ENCODE measurements at places on chromosomes 3 and 15.
A peak's percentile ranks its signal among the peaks of the same experiment; 100 is the strongest.

DNA sequence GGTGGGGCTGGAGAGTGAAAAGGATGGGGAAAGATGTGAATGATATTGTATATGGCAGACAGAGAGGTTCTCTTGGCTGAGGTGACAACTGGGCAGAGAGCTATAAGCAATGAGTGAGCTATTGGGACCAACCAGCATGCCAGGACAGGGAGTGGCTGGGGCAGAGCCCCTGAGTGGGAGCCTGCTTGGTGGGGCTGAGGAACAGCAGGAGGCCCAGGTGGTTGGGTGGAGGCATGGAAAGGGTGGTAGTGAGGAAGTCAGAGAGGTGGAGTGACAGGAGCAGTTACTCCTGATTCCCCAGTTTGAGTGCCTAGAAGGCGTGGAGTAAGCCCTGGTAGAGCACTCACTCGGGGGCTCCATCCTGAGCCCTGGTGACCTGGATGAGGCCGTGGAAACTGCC lies 15.5 kb upstream of the TNFAIP8L3 start:
- no peak for DNase-seq

GRCh38 chr3:118272991-118273390 lies 761.7 kb downstream of the IGSF11 start:
- DNase-seq = no peak

DNA sequence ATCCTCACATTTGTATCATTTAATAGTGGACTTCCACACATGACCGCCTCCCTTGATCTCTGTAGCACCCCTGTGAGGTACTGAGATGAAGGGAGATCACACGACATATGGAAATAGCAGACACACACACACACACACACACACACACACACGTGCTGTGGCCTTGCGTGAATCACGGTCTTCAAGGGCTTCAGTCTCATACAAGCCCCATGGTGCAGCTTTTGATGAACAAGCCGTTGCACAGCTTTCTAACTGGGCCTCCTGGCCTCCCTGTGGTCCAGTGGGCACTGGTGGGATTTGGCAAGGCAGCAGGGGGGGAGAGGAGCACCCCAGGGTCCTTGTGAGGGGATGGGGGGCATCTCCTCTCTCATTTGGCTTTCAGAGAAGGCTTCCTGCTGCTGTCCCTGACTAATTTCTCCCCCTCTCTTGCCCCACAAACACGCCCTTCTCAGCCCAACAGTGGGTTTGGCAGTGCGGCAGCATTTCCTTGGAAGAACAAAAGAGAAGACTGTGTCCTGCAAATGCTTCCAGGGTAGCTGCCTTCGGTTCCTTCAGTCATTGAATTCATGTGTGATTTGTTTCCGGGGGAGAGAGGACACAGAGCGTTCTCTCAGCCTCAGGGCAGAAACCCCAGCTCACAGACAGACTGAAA lies 98.7 kb downstream of the SMAD6 start:
- no peak for DNase-seq

DNA sequence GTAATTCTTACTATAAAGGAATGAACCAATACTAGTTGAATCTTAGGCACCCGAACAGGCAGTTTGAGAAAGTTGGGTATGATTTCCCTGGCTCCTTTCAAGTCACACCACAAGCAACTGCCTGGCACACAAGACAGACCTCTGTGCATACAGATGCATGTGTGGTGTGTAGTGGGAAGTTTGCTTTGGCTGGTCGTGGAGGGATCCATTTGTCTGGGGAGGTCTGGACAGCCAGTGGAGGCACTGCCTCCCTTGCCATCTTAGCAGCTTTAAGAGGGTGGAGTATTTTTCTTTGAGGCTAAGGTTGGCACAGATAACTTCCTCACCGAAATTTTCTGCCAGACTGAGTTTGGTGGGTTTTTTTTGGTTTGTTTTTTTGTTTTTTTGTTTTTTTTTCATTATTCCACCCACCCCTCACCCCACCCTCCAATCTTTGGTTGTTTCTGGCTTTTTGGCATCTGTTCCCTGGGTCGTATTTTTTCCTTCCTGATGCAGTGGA lies 97.1 kb downstream of the TMEM212 start:
- DNase-seq = no peak

DNA sequence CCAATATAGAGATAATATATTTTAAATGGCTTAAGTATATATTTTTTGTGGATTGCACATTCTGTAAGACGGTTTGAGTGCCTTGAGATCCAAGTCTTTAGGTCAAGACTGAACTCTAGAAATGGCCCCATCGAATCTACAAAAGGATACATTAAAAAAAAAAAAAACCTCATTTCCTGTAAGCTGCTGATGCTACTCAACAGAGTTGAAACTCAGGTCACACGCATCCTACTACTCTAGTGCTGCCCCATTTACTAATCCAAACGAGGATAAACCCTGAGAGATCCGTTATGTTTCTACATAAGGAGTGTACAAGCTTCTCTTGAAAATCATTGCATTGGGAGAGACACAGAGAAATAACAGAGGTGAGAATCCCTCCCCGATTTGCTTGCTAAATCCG lies 187.3 kb downstream of the TIGIT start:
- no peak for DNase-seq

DNA sequence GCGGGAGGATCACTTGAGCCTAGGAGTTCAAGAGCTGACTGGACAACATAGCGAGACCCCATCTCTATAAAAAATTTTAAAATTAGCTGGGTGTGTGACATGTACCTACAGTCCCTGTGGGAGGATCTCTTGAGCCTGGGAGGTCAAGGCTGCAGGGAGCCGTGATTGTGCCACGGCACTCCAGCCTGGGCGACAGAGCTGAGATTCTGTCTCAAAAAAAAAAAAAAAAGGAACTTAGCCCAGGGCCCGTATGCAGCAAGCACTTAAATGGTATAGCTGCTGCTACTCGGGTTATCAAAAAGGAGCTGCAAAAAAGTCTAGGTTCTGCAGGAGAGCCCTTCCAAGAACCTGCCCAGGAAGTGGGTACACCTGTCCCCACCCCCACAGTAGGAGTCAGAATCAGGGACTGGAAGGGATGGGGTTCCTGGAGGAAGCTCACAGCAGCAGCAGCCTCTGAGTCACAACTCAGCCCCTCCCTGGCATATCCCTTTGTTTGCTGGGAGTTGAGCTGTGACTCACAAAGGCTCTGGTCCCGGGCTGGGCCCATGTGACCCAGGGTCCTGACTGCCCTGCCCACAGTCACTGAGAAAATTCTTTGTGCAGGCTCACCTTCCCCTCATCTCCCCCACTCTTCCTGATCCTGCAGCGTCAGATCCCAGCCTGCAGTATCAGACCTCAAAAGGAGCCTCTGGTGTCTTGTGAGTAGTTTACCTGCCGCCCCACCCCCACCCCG lies at the start of gene SPATA12:
TSS of gene SPATA12 (plus strand) at position 576 of the 733 bp plus-strand sequence. CDS start 13,031 bp downstream, outside the sequence.
- DNase-seq = peak; percentile 80

DNA sequence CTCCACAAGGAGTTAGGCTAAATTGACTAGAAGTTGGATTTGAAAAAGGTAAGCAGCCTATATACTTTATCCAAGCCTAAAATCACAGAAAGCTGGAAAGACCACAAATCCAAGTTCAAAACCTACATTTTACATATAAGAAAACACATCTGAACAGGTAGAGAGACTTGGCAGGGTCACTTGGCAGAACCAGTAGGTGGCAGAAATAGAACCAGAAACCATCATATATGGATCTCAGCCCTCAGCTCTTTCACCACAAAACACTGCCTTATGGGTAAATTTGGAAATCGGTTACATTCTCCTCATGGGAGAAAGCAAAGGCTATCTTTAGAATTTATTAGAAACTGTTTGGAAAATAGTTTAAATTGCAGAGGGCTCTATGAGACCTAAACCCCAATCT lies 44.2 kb downstream of the MKRN2 start:
- DNase-seq = no peak

GRCh38 chr3:84042399-84043106 lies 916.2 kb upstream of the CADM2 start:
- no peak for DNase-seq

DNA sequence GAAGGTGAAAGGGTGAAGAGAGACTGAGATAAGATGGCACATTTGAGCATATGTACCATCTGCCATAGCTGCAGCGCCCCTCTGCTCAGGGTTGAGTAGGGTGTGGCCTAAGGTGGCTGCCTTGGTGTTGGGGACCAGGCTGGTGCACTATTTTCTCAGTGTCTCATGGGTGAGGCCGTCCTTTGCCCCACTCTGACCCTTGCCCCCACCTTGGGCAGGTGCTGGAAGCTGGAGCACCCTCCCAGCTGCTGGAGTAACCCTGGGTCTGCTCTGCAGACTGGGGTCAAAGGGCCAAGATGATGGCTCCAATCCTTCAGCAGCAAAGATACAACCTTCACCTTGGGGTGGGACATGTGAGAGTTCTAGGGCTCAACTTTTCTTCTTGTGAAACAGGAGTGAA lies 69.2 kb downstream of the DAPK2 start:
- DNase-seq = no peak

GRCh38 chr3:194485881-194486539 lies 792 bp downstream of the ATP13A3 start:
- no peak for DNase-seq

DNA sequence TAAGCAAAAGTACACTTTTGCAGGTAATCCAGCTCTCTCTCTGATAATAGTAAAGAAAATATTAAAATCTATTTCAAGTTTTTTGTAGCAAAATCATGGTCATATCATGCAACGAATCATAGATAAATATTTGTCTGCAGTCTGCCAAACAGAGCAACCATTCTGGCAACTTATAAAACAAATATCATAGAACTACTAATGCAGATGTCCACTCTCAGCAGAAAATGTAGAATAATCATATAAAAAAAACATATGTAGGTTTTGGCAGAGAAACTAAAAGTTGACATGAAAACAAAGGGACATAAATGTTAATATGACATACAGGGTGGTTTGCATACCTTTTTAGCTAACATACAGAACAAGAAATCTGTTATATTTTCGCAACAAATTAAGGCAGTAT lies 12.2 kb downstream of the TMCC1 start:
- DNase-seq = no peak

- DNase-seq = no peak
These were observed 248.1 kb downstream of the ERC2 start for GRCh38 chr3:56219894-56220805.

- DNase-seq = no peak
These were observed at the start of gene DHX30 for GRCh38 chr3:47802734-47803479. DHX30 (plus strand) TSS chr3:47803138; CDS start chr3:47810684, 7,546 bp downstream.

GRCh38 chr3:155339052-155339451 lies 45.6 kb upstream of the STRIT1 start:
- DNase-seq = no peak

GRCh38 chr3:61505197-61505596 lies 56.2 kb upstream of the PTPRG start:
- DNase-seq = no peak

DNA sequence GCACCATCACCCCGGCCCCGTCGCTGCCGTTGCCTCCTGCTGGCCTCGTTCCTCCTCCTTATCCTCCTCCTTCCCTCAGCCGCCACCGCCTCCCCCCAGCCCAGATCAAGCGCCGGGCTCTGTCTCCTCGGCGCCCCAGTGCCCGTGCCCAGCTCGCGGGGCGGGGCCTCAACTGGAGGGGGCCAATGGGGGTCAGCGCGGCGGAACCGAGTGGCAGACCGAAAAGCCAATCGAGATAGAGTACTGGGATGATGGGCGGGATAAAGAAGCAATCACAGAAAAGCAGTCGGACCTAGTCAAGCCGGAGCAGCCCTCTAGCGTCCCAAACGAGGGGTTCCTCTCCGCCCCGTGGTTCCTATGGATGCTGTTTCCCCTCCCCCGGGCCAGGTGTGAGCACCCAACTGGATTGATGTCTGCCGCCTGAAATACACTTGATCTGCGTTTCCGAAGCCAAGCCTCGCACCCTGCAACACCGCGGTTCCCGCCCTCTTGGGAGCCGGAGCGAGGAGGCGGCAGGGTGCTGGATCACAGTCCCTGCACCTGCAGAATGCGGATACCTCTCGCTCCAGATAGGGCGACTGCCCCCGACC lies at the start of gene FRMD5:
TSS of gene FRMD5 (minus strand) at position 121 of the 590 bp plus-strand sequence.
- peak; percentile 91 for DNase-seq

DNA sequence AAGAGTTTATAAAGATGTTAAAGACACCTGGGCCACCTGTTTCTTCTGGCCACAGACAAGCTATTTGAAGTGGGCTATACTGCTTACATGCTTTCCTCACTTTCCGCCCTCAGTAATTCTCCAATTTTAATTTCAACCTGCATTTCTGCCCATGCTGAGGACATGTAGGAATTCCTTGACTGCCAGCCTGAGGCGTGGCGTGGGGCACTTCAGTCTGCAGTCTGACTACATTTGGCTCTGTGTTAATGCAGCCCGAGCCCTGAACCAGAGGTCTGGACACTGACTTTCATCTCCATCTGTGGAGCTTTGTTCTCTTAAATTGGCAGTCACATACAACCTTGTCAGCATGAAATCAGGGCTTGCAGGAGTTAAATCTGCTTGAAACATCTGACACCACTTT lies 8.5 kb downstream of the UQCC5 start:
- no peak for DNase-seq

GRCh38 chr3:77475507-77475906 lies 435.6 kb downstream of the ROBO2 start:
- no peak for DNase-seq

GRCh38 chr3:114005481-114005880 lies 50.8 kb downstream of the CCDC191 start:
- no peak for DNase-seq

- DNase-seq = no peak
These were observed 46.9 kb upstream of the SPRED1 start for GRCh38 chr15:38205526-38206272.

- no peak for DNase-seq
These were observed 27.6 kb upstream of the UBE2E2 start for GRCh38 chr3:23175341-23176083.

DNA sequence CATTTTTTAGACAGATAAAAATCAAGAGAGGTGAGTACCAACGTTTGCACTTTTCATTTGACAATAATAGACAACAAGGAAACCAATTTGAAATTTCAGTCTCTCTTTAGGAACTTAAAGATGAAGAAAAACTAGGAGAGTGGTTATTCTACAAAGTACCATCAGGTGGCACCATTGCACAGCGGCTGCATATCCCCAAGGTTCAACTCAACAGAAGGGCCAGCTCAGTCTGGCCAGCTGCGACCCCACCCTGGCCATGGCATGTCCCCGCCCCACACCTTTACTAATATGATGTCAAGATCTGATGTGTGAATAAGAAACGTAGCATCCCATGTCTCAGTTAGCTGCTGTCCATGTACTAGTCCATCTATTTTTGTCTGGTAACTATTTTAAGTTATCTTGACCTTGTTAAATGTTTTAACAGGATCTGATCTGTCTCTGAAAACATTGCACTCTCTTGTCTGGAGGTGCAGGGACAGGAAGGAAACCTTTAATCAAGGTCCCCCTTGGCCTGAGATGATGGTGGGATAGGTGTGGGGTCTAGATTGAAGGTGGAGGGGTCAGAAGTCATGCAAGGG lies 35.5 kb upstream of the CGNL1 start:
- DNase-seq = no peak

DNA sequence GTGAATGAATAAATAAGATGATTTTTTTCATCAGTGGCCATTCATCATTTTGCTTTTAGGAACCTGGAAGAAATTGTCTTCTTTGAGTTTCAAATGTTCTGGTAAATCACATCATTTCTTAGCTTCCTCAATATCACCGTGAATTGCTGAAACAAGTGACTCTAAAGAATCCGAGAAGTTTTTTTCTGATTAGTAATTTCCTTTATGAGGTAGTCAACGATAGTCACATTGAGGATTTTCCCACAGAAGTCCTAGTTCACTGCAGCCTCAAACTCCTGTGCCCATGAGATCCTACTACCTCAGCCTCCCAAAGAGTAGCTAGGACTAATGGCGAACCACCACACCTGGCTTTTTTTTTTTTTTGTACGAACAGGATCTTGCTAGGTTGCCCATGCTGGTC lies 3.6 kb upstream of the TMPRSS7 start:
- DNase-seq = no peak

GRCh38 chr15:43286074-43286473 lies 19.3 kb upstream of the TGM5 start:
- DNase-seq = no peak

Data from HFF-Myc (cell line).